ENCODE measurements at places on chromosomes 4 and X. TPM values are rescaled to one million over a fixed set of nuclear protein-coding genes. Genes with fewer than 3 reads are reported as not detected.

The GAGE12H gene
- total RNA-seq, result not detected

The CYTL1 gene
- 11.0 TPM for total RNA-seq

The SSX3 gene
- total RNA-seq, result not detected

The RTL5 gene
- 3.6 TPM for total RNA-seq

DNA sequence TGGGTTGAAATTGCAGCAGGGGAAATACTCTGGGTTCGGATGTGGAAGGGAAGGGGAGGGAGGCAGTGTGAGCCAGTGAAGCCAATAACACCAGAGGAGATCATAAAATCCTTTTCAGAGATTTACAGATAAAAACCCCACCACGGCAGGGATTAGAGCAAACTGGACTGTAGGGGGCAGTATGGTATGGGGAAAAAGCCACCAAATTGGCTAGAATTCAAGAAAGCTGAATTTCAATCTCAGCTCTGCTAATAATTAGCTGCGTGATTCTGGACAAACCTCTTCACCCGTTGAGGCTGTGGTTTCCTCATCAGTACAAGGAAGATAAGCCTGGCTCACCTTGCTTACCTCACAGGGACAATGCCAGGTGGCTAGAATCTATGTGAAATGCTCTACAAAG is 108.1 kb downstream of the ATG4A start:
- H3K36me3 ChIP-seq, result no peaks in the 10 kb centered on the region
- H3K27me3 ChIP-seq, result peaks cover 31% of the 10 kb centered on the region
- no peak overlapping the region for H3K27ac ChIP-seq
- H3K4me1 ChIP-seq, result no peaks in the 10 kb centered on the region
- peak; percentile 23 for DNase-seq

GRCh38 chr4:176549161-176549865 is 229.5 kb downstream of the SPCS3 start:
- DNase-seq, result peak; percentile 35
- no peaks in the 10 kb centered on the region for H3K27me3 ChIP-seq
- H3K27ac ChIP-seq, result no peak overlapping the region
- H3K4me3 ChIP-seq, result no peak overlapping the region
- no peaks in the 10 kb centered on the region for H3K36me3 ChIP-seq
- no peaks in the 10 kb centered on the region for H3K4me1 ChIP-seq

DNA sequence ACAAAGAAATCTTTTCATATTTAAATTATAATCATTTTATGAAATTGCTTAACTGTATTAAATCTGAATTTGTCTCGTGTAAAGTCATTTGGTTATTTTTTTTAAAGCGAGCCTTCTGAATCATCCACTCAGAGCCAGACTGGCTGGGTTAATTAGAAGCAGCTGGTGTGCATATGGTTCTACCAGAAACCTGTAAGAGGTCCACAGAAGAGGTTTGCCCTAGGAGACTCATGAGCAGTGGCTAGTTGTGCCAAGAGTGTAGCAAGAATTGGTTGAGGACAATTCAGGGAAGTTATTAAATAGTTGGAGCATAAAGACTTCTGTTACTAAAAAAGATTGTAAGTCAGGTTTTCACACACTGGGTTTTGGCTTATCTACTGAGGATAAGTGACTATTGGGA is 267.4 kb downstream of the IL1RAPL2 start:
- H3K27me3 ChIP-seq, result no peaks in the 10 kb centered on the region
- H3K36me3 ChIP-seq, result no peaks in the 10 kb centered on the region
- no peak overlapping the region for H3K27ac ChIP-seq
- no peaks in the 10 kb centered on the region for H3K4me1 ChIP-seq
- peak; percentile 18 for DNase-seq

- H3K4me1 ChIP-seq, result peaks cover 27% of the 10 kb centered on the region
- H3K4me3 ChIP-seq, result peak overlapping the region; percentile 3
- H3K27ac ChIP-seq, result peak overlapping the region; percentile 65
- DNase-seq, result no peak
- no peaks in the 10 kb centered on the region for H3K36me3 ChIP-seq
Measured at GRCh38 chrX:68648960-68649359, 1.5 kb downstream of the STARD8 start.

GRCh38 chr4:31445526-31445925 is 725.4 kb downstream of the PCDH7 start:
- no peaks in the 10 kb centered on the region for H3K4me1 ChIP-seq
- no peak overlapping the region for H3K27ac ChIP-seq
- no peaks in the 10 kb centered on the region for H3K36me3 ChIP-seq
- peak; percentile 72 for DNase-seq

- no peak overlapping the region for H3K27ac ChIP-seq
- no peak for DNase-seq
- H3K4me3 ChIP-seq, result no peak overlapping the region
- no peaks in the 10 kb centered on the region for H3K4me1 ChIP-seq
- no peaks in the 10 kb centered on the region for H3K27me3 ChIP-seq
Measured at GRCh38 chr4:168291242-168291641, 27.3 kb downstream of the DDX60 start.

DNA sequence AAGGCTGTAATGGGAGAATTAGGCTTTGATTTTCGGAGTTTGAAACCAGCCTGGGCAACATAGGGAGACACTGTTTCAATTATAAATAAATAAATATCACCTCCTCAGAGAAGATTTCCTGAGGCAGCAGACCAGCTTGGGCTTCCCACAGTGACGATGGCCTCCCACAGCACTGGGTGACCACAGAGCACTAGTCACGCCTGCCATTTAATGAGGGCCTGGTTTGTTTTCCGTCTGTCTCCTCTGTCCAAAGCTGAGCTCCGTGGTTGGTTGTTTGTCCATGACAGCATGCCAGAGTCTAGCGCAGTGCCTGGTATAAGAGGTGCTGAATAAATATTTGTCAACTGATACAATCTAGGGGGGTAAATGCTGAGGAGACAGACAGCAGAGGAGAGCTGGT is 10.4 kb upstream of the PDGFRA start:
- no peaks in the 10 kb centered on the region for H3K36me3 ChIP-seq
- H3K27ac ChIP-seq, result no peak overlapping the region
- peaks cover 7% of the 10 kb centered on the region for H3K4me1 ChIP-seq
- H3K27me3 ChIP-seq, result peaks cover 14% of the 10 kb centered on the region
- no peak overlapping the region for H3K4me3 ChIP-seq
- DNase-seq, result no peak

GRCh38 chr4:31045724-31046318 is 325.7 kb downstream of the PCDH7 start:
- H3K27ac ChIP-seq, result no peak overlapping the region
- no peak overlapping the region for H3K4me3 ChIP-seq
- peak; percentile 13 for DNase-seq

- no peaks in the 10 kb centered on the region for H3K36me3 ChIP-seq
- H3K27ac ChIP-seq, result no peak overlapping the region
- no peak for DNase-seq
Measured at GRCh38 chr4:48645225-48645794, 134.8 kb downstream of the FRYL start.

GRCh38 chr4:47615385-47615784 is 130.3 kb downstream of the ATP10D start:
- no peaks in the 10 kb centered on the region for H3K36me3 ChIP-seq
- no peak overlapping the region for H3K27ac ChIP-seq
- DNase-seq, result no peak
- H3K27me3 ChIP-seq, result no peaks in the 10 kb centered on the region
- no peak overlapping the region for H3K4me3 ChIP-seq
